ENCODE measurements at places on chromosomes 4 and X.

- DNase-seq, result no peak
These were observed 37.9 kb downstream of the SGMS2 start for GRCh38 chr4:107862658-107863057.

DNA sequence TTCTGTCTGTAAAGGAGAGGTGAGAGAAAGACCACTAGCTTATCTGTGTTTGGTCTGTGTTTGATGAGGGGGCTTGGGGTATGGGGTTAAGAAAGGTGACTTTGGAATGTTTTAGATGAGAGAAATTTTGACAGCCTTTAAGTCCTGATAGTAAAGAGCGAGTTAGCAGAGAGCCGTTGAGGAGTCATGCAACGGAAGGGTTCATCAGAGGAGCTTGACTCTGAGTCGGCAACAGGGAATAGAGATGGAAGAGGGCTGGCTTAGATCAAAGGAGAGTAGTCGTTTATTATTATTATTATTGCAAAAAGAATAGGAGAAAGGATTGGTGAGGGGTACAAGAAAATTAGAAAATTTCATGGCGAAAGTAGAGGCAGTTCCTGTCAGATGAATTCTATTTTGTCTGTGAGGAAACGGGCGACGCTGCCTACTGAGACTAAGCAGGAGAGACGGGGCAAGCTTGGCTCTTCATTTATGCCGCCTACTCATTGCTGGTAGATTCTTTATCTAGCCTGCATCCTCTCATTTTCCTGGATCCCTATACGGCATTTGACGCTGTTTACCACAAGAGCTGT is 473 bp upstream of the VAMP7 start:
- DNase-seq, result peak; percentile 61

DNA sequence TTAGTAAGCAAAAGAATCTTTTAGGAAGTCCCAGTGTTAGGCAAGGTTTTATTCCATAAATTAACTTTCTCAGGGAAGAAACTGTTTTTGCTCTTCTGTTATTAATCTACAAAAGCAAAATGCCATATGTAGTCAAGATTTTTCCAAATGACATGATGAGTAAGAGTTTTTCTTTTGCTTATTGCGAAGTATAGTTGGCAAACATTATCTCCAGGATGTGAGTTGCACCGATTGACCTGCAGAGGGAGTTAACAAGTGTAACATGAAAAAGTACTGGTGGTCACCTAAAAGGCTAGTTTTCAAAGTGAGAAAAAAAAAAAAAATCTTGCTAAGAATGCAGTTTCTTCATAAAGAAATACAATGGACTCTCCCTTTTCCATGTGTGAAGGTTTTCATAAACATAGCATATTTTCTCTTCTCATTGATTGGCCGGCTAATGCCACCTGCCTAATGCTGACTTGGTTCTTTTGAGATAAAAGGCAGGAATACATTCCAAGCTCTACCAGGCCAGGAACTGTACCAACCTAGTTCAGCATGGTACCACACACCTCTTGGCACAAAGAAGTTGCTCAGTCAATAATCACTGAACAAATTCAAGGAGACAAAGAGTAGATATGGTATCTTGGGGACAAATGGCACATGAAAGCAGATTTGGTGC is 100.2 kb downstream of the LNX1 start:
- peak; percentile 15 for DNase-seq

GRCh38 chrX:69154051-69154450 is 11.2 kb downstream of the PJA1 start:
- DNase-seq, result no peak

DNA sequence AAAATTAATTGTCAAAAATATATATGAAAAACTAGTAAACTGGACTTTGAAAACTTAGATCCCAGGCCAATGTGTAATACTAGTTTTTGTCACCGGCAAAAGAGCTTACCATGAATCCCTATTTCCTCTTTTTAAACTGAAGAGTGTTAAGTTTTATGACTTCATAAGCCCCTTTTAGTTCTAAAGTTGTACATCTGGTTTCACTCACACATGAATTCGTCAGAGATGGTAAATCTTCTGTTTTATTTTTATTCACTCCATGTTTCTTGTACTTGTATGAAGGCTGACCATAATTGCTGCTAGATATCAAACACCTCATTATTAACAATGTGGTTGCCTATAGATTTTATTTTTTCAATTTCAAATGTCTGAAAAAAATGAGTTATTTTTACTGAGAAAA is 827.9 kb downstream of the PCDH7 start:
- no peak for DNase-seq

DNA sequence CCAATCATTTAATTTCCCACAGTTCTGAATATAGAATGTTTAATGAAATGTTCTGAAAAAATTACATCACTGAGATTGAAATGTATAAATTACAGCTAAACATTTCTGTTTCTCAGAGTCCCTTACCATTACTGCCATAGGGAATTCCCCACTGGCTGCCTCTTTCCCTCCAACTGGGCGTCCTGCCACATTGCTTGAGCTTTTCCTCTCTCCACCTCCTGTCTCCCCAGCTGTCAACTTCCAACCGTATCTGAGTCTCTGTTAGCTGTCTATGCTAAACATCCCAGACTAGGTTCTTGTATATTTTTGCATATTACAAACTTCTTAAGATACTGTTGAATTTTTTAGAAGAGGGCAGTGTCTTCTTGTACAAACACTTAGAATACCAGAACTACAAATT is 407.3 kb upstream of the SLIT2 start:
- no peak for DNase-seq

DNA sequence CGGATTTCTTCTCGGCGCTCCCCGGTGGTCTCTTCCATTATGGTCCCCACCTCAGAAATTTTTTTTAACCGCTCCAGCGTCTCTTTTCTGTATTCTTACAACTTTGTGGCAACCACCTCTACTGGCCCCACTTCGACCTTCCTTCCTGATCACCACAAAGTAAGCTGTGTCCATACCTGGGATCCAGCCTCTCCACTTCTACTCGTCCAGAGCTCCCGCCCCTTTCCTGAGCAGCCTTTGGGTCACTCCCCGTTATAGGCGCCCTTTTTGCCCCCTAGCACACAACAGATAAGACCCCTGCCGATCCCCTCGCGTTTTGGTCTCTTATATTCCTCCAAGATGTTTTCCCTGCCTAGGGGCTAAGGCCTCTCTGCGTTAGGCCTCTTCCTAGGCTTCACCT is 557 bp downstream of the PIGG start:
- DNase-seq, result peak; percentile 54

GRCh38 chrX:23127586-23127985 is 127.8 kb downstream of the DDX53 start:
- no peak for DNase-seq

DNA sequence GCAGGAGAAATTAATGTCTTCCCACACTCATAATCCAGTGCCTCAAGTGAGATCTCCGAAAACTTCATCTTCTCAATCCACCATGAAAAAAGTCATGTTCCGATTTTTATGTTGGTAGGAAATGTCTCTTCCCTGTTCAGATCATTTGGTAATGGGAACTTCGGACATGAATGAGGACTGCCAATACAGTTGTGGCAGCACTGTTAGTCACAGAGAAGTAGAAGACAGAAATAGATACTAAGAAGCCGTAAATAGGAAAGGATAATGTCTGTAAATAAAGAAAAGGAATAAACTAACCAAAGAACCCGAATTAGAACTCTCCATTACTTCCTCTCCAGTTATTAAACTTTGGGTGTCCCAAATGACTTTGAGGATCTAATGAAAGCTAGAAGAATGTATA is 69.6 kb downstream of the DDX60L start:
- DNase-seq, result no peak

DNA sequence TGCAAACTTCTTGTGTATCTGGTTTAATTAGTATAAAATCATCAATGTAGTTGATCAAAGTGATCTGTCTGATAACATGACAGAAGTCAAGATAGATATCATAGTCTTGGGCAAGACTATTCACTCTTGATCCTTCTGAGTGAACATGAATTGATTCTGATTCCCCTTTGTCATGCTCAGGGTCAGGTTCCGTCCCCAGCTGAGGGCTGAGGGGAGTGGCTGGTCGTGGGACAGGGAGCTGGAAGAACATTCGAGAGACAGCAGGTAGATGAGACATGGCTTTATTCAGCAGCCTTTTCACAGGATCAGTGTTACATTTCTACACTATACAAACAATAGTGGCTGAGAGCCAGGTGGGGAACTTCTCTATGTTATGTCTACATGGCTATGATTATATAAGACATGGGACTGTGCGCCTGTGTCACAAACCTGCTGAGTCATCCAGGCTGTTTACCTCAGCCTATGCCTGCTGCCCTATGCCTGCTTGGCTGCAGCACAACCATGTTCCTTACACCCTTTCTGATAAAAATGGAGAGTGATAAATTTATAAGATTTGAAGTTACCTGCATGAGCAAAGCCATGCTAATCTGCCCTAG is 586.9 kb upstream of the NR3C2 start:
- DNase-seq, result peak; percentile 23

GRCh38 chr4:173527103-173527891 is 2.7 kb downstream of the HAND2 start:
- DNase-seq, result no peak

- DNase-seq, result no peak
These were observed 8.2 kb downstream of the TNIP3 start for GRCh38 chr4:121155893-121156292.

GRCh38 chr4:4980621-4981230 is 38.5 kb downstream of the CYTL1 start:
- DNase-seq, result no peak

DNA sequence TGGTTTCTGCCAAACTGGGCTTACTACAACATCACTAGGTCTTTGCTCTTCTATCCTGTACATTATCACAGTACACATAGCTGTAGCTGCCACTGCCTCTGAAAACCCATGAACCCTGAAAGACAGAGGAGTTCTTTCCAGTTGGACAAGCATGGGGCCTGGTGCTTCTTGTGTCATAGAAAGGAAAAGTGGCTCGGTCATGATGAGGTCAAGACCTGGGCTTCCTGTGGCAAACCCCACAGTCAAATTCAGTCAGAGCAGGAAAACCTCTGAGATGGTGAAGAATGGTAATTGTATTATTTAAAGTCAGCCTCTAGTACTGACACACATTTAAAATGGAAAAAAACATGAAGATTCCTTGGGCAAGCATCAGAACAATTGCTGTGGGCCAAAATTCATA is 133.3 kb upstream of the PRPS2 start:
- no peak for DNase-seq

DNA sequence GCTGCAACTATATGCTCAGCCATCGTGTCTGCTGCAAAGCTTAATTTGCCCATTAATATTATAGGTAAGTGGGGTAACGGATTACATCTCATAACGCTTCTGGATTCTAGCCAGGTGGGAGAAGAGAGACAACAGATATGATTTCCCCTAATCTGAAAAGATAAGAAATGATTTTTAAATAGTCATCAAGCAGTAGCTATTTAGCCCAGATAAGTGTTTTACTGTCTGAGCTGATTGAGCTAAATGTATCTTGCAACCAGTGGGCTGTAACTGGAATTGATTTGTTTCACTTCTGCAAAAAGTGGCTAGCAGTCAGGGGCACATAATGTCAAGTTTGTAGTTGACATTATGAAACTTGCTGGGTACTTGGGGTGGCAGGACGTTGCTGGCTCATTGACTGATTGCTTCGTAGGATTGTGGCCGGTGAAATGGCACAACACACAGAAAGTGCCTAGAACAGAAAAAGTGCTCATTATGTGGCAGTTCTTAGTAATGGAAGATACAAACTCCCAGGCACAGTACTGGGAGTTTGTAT is 18.5 kb downstream of the LAP3 start:
- DNase-seq, result no peak

GRCh38 chr4:1964443-1964842 is 44.3 kb downstream of the NELFA start:
- DNase-seq, result peak; percentile 32

GRCh38 chr4:152850377-152850776 is 70.6 kb downstream of the ARFIP1 start:
- no peak for DNase-seq

- DNase-seq, result no peak
These were observed 735 bp downstream of the NRK start for GRCh38 chrX:105823092-105823455.

DNA sequence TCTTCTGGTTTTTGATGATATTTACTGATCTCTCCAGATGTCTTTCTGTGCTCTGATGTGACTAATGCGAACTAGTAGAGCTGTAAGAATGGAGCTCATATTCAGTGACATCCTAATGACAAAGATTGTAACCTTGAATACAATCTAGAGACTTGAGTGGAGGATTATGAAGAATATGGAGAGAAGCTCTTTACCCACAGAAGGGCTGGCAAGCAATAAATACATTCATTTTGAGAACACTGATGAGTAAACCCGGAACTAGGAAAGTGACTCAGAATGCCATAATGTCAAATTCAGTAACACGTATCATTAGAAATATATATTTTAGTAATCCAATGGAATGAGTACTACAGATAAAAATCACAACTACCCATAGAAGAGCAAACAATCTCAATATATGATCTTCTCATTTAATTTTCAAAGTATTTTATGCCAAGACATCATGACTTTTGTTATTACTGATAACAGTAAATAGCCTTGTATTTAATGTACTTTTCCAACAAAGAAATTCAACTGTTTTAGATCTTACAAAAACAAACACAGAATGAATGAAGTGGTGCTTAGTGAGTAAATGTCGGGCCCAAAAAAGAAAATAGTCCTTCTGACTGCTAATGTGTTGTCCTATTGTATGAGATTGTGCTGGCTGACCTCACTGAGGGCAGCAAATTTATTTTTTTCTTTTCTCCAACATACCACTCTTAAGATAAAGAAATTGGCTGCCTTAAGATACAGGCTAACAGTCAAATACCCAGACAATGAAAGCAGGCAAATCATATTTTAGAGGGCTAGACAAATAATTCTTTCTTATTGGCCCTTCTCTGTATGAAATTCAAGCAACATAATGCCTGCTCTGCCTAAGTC is 49.2 kb upstream of the HDAC8 start:
- DNase-seq, result no peak

- DNase-seq, result no peak
These were observed 38.7 kb downstream of the CCKAR start for GRCh38 chr4:26451597-26451996.

DNA sequence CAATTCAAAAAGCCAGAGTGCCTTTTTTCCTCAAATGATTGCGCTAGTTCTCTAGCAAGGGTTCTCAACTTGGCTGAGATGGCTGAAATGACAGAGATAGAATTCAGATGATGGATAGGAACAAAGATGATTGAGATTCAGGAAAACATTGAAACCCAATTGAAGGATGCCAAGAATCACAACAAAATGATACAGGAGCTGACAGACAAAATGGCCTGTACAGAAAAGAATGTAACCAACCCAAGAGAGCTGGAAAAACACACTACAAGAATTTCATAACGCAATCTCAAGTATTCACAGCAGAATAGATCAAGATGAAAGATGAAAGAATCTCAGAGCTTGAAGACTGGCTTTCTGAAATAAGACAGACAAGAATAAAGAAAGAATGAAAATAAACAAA is 51.7 kb upstream of the MMAA start:
- no peak for DNase-seq

DNA sequence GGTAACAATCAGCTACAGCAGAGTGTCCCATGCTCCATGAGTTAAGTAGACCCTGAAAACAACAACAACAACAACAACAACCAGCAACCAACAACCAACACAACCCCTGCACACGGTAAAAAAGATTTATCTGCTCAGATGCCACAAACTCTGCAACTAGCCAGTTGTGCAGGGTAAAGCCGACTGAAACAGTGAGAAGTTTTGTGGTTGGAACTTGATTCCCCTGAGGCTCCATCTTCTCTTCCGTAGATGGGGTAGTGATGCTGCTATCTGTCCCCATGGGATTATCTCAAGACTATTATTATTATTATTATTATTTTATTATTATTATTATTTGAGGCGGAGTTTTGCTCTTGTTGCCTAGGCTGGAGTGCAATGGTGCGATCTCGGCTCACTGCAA is 50.6 kb upstream of the RAPGEF2 start:
- no peak for DNase-seq
